ENCODE measurements at places on chromosomes 16 and 17. TPM values are rescaled to one million over a fixed set of nuclear protein-coding genes. Genes with fewer than 3 reads are reported as not detected.

DNA sequence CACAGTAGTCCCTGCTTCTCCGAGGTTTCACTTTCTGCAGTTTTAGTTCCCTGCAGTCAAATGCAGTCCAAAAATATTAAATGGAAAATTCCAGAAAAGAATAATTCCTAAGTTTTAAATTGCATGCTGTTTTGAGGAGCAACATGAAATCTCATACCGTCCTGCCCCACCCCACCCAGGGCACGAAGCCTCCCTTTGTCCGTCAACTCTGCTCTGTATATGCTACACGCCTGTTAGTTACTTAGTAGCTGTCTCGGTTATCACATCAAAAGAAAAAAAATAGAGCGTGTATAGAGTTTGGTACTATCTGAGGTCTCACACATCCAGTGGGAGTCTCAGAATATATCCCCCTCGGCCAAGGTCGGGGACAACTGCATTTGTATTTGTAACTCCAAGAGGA is 129.4 kb upstream of the NOL11 start:
- no peak for DNase-seq

Gene HOXB1
- not detected for total RNA-seq

Gene FOXN1
- not detected for total RNA-seq

Gene GP1BA
- total RNA-seq = not detected

DNA sequence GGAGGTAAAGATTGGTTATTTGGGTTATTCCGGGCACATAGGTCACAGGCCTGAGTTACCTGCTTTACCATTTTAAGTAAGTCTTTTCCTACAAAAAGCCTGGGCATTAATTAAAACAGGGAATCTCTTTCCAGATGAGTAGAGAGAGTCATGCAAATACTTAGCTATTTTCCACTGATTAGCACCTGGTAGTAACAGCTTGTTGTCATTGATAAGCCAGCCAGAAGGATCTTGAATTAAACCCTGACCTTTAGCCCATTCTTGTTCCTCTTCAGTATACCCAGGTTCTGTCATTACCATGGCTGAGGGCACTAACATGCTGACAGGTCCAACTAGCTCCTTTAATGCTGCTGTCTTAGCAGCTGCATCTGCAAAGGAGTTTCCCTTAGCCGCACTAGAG is 44.4 kb upstream of the ARL4D start:
- no peak for DNase-seq

Gene CKLF
- total RNA-seq = 14.1 TPM

GRCh38 chr17:17749921-17750320 is 68.7 kb downstream of the RAI1 start:
- peak; percentile 36 for DNase-seq

GRCh38 chr17:54876656-54877195 is 23.9 kb upstream of the TOM1L1 start:
- no peak for DNase-seq

GRCh38 chr16:22727285-22728166 is 86.4 kb upstream of the HS3ST2 start:
- no peak for DNase-seq

DNA sequence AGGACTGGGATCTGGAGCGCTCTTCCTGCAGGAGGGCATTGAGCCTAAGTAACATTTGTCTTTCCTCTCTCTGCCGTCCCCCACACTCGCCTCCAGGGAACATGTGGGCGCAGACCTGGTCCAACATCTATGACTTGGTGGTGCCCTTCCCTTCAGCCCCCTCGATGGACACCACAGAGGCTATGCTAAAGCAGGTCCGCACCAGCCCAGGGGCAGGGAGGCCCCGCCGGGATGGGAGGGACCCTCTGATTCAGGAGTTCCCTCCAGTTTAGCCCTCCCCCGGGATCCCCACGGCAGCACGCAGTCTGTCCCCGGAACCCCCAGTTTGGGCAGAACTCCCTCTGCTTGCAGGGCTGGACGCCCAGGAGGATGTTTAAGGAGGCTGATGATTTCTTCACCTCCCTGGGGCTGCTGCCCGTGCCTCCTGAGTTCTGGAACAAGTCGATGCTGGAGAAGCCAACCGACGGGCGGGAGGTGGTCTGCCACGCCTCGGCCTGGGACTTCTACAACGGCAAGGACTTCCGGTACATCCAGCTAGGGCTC is 14.1 kb downstream of the ACE start:
- DNase-seq = no peak

GRCh38 chr17:74379495-74380085 is 12.3 kb downstream of the GPR142 start:
- peak; percentile 94 for DNase-seq

DNA sequence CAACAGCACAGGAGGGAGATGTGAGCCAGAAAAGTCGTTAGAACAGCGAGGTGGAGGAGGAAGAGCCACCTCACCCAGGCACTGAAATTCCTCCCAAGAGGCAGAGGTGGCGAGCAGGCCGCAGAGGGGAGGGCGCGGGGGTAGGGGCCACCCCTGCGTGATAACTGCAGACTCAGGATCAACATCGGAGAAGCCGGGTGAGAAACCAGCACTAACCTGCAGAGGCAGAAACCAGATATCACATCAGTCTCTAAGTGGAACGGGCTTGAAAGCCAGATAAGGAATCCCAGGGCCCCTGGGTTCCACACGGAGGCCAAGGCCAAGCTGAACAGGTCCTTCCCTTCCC is 39.4 kb upstream of the ZC3H18 start:
- no peak for DNase-seq

Gene BORCS6
- 6.1 TPM for total RNA-seq

DNA sequence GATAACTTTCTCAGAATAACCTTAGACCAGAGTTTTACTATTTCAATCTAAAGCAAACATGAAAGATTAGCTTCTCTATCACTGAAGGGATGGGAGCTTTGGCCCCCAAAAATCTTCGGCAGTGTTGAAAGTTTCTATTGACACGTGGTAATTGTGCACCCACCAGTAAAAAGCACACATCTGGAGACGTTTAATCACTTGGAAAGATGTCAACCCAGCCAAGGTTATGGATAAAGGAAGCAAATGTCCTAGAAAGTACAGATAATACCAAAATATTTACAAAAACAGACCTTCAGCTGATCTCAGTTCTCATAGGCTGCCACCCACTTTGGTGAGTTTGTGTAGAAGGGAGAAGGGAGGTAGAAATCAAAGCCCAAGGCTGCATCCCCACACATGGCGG is 5.3 kb downstream of the MYCBPAP start:
- no peak for DNase-seq

All from CD4-positive, alpha-beta T cell (primary cell).